ENCODE measurements at places on chromosomes 16 and 17. TPM values are rescaled to one million over a fixed set of nuclear protein-coding genes. Genes with fewer than 3 reads are reported as not detected.

The ACE gene
- 1.7 TPM for total RNA-seq

The CCL7 gene
- total RNA-seq = 0.25 TPM

The TMEM88 gene
- 0.23 TPM for total RNA-seq

The BCL6B gene
- total RNA-seq = not detected

The TEKT5 gene
- total RNA-seq = not detected

The NPIPA8 gene
- total RNA-seq = 0.57 TPM

The SOST gene
- not detected for total RNA-seq

The HSD17B1 gene
- 1.2 TPM for total RNA-seq

The TBC1D26 gene
- not detected for total RNA-seq

The MYBBP1A gene
- 102 TPM for total RNA-seq

The LRRC37B gene
- 9.0 TPM for total RNA-seq

The HBA2 gene
- not detected for total RNA-seq

The ACSM2A gene
- not detected for total RNA-seq

The PYDC1 gene
- total RNA-seq = not detected

The RASD1 gene
- 1.3 TPM for total RNA-seq

The MPHOSPH6 gene
- total RNA-seq = 24.2 TPM

The DLX3 gene
- total RNA-seq = not detected

The TMIGD1 gene
- total RNA-seq = not detected

The TPSD1 gene
- not detected for total RNA-seq

The HAS3 gene
- total RNA-seq = 46.3 TPM

The EXOSC6 gene
- 16.2 TPM for total RNA-seq

The TEX14 gene
- 0.29 TPM for total RNA-seq

The CCL8 gene
- total RNA-seq = not detected

The SCN4A gene
- total RNA-seq = 0.03 TPM

The OTOP2 gene
- not detected for total RNA-seq

The ARHGAP23 gene
- total RNA-seq = 71.3 TPM

The GJD3 gene
- 0.81 TPM for total RNA-seq

The PDILT gene
- total RNA-seq = not detected

The FNDC8 gene
- total RNA-seq = not detected

The G6PC1 gene
- total RNA-seq = not detected

The SULT1A1 gene
- 6.1 TPM for total RNA-seq

The RNPS1 gene
- total RNA-seq = 258 TPM

The YPEL2 gene
- total RNA-seq = 3.4 TPM

The TMEM235 gene
- not detected for total RNA-seq

The RNF135 gene
- 25.9 TPM for total RNA-seq

The DPEP1 gene
- total RNA-seq = 0.87 TPM

The TSNAXIP1 gene
- 0.31 TPM for total RNA-seq

The ACAP1 gene
- total RNA-seq = 3.7 TPM

The ITGB4 gene
- 77.6 TPM for total RNA-seq

The SMTNL2 gene
- 1.3 TPM for total RNA-seq

The CEP295NL gene
- total RNA-seq = 0.48 TPM

The HERPUD1 gene
- total RNA-seq = 101 TPM

The HOXB3 gene
- 4.6 TPM for total RNA-seq

The OR3A3 gene
- not detected for total RNA-seq

The ATP1B2 gene
- total RNA-seq = 0.12 TPM

The MARVELD3 gene
- 0.29 TPM for total RNA-seq

The HSPB9 gene
- total RNA-seq = not detected

The ABCC6 gene
- 1.1 TPM for total RNA-seq

The KRTAP16-1 gene
- total RNA-seq = not detected

The INCA1 gene
- 1.1 TPM for total RNA-seq

Data from A549 treated with GW870086 at 1 μM for 4 hours (cell line).